ENCODE measurements at places on chromosomes 7 and 10. TPM values are rescaled to one million over a fixed set of nuclear protein-coding genes. Genes with fewer than 3 reads are reported as not detected.

The SLC18A3 gene
- total RNA-seq, result not detected

The CYP2C19 gene
- total RNA-seq, result not detected

The GHRHR gene
- total RNA-seq, result not detected

The PRKCQ gene
- not detected for total RNA-seq
